H7 (cell line): ENCODE measurements at places on chromosomes 4 and X.
A peak's percentile ranks its signal among the peaks of the same experiment; 100 is the strongest.

GRCh38 chrX:133580625-133581024 lies 165.3 kb upstream of the GPC4 start:
- DNase-seq = no peak

- no peak for DNase-seq
These were observed 16.8 kb downstream of the UGT8 start for GRCh38 chr4:114615435-114615834.

- no peak for DNase-seq
These were observed 82.0 kb downstream of the ATP8A1 start for GRCh38 chr4:42574870-42575430.

GRCh38 chr4:98700656-98701055 lies 42.2 kb upstream of the TSPAN5 start:
- DNase-seq = no peak

DNA sequence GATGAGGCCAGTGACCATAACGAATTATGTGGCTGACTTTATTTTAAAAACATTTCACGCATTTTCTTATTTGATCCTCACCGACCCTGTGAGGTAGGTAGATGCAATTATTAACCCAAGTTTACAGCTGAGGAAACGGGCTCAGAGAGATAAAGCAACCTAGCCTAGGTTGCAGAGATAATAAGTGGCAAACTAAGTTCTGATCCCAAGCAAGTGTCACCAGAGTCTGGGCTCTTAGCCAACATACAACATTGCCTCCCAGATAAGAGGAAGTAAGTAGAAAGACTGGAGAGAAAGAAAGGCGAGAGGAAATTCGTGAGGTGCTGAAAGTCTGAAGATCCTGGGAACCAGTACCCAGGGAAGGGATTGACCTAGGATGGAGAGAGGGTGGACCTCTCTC lies 77.4 kb upstream of the GPR50 start:
- no peak for DNase-seq

- DNase-seq = peak; percentile 61
These were observed at the start of gene MAOA for GRCh38 chrX:43656005-43656494. Gene MAOA (plus strand): TSS chrX:43656299. CDS start chrX:43656342, 43 bp downstream.

DNA sequence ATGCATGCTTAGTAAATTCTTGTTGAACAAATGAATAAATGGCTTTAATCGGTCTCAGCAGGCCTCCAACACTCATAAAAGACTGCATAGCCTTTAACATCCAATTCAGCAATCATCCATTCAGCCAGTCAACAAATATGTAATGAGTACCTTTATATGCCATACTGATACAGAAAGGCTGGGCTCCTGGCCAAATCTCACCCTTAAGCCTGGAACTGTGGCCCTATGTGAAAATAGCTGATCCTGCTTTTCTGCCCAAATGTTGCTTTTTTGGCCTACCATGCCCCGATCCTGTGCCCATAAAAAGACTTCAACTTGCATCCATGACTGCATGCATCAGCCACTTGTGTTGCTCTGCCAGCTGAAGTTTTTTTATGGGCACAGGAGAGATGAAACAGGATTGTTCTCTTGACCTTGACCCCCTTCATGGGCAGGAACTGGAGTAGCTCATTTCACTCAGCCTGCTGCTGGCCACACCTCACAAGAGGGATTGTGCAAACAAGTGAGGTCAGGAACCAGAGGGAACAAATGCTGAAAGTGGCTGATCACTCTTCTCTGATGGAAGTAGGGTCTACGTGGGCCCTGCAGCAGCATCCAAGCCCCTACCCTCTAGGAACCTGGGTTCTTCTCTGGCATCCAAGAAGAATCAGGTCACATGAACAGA lies 75.6 kb downstream of the NPY1R start:
- DNase-seq = no peak

DNA sequence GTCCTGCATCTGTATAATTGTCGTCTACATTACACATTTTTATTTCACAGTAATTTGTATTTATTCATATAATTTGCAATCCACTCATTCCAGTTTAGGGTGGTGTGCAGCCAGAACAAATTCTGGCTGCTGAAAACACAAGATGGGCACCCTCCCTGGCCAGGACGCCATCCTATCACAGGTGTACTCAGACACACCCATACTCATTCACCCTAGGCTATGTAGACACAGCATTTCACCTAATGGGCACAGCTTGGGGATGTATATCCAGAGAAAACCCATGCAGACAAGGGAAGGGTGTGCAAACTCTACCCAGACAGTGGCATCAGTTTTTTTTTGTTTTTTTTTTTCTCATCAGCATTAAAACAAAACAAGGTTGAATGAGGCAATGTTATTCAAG lies 73.1 kb downstream of the HMGB2 start:
- no peak for DNase-seq
